ENCODE measurements at places on chromosomes 6 and 20.

DNA sequence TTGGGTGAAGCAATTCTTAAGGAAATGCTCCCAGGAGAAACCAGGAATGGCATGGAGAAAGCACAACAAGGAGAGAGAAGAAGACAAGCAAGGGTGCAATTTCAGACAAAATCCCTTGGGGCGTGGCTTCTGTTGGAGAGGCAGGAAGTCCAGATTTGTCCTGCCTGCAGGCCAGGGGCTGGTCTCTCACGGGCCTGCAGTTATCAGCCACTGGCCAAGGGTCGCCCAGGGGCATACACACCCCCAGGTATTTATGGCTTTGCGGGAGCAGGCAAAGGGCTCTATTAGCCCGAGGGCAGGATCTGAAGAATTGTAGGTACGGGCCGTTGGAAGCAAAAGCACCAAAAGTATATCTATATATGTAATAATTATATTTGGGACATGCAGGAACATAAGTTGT lies 87.7 kb downstream of the IYD start:
- no peak for DNase-seq
- no peak overlapping the region for H3K27ac ChIP-seq
- no peaks in the 10 kb centered on the region for H3K36me3 ChIP-seq

DNA sequence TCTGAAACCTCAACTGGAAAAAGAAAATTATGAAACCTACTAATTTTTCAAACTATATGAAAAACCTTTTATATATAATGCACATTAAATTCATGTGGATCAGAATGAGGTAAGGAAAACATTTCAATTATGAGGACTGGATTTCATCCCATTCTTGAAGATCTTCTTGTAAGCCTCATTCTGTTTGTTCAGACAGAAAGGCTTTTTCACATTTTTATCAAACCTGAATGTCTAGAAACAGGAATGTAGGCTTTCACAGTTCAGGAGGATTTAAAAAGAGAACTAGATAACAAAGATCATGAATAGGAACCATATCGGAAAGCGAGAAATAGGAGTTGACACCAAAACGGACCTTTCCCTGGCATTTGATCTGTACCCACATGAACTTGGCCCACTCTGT lies 192.5 kb upstream of the KCNK16 start:
- no peak for DNase-seq
- no peak overlapping the region for H3K27ac ChIP-seq
- no peaks in the 10 kb centered on the region for H3K4me1 ChIP-seq
- H3K27me3 ChIP-seq = peaks cover 15% of the 10 kb centered on the region

DNA sequence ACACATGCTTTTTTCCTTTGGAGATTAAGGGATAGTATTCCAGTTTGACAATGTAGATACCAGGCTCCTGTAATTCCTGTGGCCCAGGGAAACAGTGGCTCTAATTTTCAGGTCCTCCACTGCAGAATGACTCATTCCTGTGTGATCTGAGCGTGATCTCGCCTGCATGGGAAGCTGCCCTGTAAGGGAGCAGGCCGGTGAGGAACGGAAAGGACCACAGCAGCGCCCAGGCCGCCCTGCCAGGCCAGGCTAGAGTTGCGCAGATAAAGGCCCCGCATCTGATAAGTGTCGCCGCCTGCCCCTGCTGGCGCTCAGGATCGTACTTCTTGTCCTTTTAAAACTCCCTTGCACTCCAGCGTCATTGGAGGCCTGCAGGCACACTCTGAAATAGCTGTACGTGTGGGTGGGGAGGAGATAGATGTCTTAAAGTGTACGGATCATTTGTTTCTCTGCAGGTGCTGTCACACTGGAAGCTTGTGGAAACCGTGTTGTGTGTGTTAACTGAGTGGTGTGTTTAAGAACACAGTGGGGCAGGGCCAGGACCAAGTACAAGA lies 60.7 kb downstream of the SYNJ2 start:
- H3K27me3 ChIP-seq = no peaks in the 10 kb centered on the region
- peaks cover 36% of the 10 kb centered on the region for H3K36me3 ChIP-seq
- DNase-seq = no peak

GRCh38 chr6:170222498-170223471 lies 68.1 kb downstream of the DLL1 start:
- no peak for DNase-seq
- no peaks in the 10 kb centered on the region for H3K27me3 ChIP-seq
- no peak overlapping the region for H3K4me3 ChIP-seq

GRCh38 chr20:63942969-63943807 lies 13.0 kb downstream of the UCKL1 start:
- H3K4me1 ChIP-seq = peaks cover 19% of the 10 kb centered on the region
- no peak overlapping the region for H3K4me3 ChIP-seq
- peaks cover 6% of the 10 kb centered on the region for H3K36me3 ChIP-seq
- no peak for DNase-seq
- no peaks in the 10 kb centered on the region for H3K27me3 ChIP-seq
